ENCODE measurements at places on chromosomes 12 and 14.

DNA sequence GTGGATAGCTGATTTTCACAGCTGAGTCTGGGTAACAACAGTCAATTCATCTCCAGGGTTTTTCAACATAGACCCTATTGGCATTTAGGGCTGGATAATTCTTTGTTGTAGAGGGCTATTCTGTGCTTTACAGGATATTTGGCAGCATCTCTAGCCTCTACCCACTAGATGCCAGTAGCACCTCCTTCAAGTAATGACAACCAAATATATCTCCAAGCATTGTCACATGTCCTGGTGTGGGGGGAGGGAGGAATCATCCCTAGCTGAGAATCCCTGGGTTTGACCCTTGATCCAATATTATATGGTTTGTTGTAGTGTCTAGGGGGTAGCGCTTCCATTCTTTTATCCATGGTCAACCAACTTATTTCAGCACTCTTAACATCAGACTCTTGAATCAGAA, 157.2 kb downstream of the ANO4 start:
- no peak for DNase-seq

DNA sequence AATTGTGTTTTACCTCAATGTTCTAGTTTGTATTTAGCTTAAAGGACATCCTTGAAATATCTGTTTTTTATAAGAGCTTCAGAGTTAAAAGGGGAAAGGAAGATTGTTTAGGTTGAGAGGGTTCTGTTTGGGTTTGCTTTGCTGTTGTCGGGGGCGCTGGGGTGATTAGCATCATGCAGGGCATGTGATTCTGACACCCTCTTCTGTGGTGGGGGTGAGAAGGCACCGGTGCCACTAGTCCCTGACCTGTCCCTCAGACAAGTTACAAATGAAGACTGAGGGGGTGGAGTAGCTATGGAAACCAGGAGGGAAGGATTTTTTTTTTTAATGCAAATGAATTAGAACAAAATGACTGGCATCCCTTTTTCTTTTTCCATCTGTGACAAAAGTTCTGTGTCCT, 291.3 kb downstream of the RPAP3 start:
- no peak for DNase-seq

DNA sequence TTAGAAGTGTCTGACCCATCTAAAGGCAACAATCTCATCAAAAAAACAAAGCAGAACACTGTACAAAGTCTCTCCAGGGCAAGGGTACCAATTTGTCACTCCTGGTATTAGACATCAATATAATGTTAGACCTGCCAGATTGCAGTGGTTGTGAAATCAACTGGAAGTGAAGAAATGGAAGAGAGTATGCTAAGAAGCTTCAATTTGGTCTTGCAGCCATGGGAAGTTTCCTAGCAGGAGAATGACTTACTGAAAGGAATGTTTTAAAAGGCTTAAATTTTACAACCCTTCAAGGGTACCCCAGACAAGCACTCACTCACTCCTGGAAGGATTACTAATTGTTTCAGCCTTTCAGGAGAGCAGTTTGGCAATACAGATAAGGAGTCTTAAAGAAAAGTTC, 18.9 kb downstream of the LLPH start:
- DNase-seq = no peak

DNA sequence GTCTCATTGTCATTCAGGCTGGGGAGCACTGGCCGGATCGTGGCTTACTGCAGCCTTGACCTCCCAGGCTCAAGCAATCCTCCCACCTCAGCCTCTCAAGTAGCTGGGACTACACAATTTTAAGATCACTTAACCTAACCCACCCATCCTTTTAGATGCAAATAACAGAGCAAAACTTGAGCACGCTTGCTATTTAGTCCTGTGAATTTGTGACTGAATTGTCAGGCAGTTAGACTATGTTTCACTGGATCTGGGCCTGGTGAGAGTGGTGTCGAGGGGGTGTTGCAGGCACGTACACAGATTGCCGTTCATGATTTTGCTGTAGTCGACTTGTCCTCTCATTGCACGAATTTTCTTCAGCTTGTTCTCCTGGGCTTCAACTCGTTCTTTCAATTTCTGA, 38.2 kb downstream of the ZFYVE21 start:
- DNase-seq = no peak

- DNase-seq = no peak
Measured at GRCh38 chr12:106870116-106870515, 85.6 kb upstream of the TMEM263 start.

DNA sequence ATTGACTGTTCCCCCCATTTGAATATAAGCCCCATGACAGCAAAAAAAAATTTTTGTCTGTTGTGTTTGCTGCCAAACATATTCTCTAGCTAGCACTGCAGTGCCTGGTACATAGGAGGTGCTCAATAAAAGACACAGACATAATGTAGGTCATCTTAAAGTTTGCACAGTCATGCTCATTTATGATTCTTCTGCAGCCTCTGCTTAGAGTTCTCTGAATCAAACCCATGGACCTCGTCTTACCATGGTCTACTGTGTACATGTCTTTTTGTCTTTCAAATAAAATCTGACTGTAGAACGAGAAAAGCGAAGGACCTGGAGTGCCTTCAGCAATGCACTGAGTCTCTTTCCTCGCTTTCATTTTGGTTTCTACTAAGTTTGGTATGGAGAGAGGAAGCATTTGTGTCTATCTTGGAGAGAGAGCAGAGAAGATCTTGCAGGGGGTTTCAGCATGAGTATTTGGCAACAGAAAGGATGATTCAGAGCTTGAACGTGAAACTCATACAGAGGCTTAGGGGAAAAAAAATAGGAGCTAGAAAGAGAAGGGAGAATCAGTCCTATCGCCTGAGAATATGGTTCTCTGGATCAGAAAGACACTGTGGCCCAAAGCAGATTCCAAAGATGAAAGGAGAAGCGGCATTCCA, 38.8 kb upstream of the TMCC3 start:
- DNase-seq = no peak
